ENCODE measurements at places on chromosomes 2 and 18.

DNA sequence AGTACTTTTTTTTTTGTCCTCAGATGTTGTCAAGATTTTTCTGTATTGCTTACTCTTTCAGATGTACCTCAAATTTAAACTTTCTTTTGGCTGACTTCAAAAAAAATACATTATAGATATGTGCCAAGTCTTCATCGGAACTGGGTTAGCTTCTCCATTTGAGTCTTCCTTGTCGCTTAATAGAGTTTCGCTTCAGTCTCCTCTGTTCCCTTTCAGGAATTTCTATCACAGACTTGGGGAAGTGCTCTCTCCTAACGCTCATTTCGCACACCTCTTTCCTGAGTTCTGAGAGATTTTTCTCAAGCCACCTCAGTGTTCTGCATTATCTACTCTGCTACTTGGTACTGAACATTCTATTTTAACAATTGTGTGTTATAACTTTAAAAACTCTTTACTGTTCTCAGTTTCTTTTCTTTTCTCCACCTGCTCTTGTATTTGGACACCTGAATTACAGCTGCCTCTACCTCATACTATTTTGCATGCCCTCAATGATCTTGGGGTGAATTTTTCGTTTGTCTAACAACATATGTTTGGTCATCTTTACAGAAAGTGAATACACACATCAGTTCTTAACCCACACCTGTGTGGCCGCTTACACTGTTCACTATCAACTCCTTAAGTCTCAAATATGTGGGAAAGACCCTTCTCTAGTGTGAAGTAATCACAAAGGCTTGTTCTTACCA, 16.5 kb downstream of the PTPN2 start:
- no peak for DNase-seq

GRCh38 chr2:224813578-224813977, 97.4 kb upstream of the CCDC195 start:
- no peak for DNase-seq

DNA sequence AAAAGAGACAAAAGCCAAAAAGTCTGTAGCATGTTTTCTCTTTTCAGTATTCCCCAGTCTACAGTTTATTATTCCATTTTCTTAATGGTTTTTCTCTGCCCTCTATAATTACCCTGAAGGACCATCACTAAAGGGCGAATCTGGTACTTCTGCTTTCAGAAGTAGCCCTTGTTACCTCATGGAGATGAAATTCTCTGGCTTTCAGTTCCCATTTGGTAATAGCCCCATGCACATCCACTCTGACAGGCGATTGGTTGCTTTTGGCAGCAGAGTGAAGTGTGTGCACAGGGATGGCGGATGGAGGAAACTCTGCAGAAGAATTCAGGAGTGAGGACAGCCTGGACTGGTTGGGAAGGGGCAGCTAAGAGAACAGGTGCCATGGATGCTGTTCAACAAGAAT, 66.3 kb upstream of the NABP1 start:
- no peak for DNase-seq

DNA sequence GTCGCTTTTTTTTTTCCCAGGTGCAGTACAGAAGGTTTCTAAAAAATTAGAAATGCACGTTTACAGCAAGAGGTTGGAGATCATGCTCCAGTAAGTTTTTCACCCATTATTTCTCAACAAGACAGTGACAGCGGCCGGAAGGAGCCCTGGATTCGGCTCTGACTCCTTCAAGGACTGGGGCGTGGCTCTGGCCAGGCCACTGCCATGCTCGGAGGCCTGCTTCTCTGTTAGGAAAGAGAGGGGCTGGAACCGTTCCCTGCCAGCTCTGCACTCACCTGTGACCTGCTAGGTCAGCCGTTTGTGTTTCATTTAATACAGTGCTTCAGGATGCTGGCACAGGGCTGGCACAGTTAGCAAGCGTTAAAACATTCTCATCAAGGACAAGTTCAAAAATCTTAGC, 6.7 kb upstream of the IAH1 start:
- no peak for DNase-seq

- no peak for DNase-seq
Observed at GRCh38 chr2:19319064-19319463, 39.4 kb downstream of the OSR1 start.

- DNase-seq, result no peak
Observed at GRCh38 chr18:63773551-63773950, 1.7 kb upstream of the SERPINB7 start.

GRCh38 chr2:170922634-170923494, 6.2 kb upstream of the GORASP2 start:
- no peak for DNase-seq

DNA sequence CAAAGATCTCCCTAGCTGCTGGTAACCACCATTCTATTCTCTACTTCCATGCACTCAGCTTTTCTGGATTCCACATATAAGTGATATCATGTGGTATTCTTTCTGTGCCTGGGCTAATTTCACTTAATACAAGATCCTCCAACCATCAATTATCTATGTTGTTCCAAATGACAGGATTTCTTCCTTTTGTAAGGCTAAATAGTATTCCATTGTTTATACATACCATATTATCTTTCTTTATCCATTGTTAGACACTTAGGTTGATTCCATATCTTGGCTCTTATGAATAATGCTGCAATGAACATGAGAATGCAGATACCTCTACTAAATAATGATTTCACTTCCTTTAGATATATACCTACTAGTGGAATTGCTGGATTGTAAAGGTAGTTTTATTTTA, 66.2 kb downstream of the ROCK2 start:
- no peak for DNase-seq

DNA sequence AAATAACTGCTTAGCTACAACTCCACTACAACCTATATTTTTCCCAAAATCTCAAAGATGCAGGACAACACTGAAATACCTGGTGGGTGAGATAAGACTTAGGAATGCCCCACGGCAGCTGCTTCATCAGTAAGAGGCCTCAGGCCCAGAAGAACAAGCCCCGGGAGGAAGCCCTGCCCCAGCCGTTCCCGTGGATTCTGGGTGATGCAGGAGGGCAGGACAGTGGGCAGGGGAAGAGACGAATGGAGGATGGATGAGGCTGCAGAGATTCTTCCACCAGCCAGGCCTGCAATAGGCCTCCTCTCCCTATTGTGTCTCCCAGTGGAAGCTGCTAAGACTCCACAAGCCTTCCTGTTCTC, 197.9 kb upstream of the HDAC4 start:
- DNase-seq, result peak; percentile 18

- no peak for DNase-seq
Observed at GRCh38 chr2:8019934-8020333, 661.9 kb upstream of the ID2 start.

- DNase-seq, result no peak
Observed at GRCh38 chr2:138432971-138433370, 68.6 kb upstream of the SPOPL start.

DNA sequence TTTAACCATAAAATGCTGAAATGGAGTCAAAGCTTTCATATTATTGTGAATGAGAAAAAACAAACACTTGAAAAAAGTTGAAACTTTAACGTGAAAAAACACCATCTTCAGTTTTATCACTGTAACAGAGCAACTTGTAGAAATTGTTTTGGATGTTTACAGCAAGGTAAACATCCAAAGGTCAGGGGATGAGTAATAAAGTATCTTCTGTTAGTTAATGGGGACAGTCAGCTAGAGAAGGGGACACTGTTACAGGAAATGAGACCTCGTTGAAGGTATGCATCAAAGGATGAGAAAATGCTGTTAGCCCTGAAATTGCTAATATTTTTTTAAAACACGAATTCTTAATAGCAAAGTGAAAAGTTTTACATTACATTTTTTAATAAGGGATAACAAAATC, 2.9 kb downstream of the RHBDD1 start:
- no peak for DNase-seq

DNA sequence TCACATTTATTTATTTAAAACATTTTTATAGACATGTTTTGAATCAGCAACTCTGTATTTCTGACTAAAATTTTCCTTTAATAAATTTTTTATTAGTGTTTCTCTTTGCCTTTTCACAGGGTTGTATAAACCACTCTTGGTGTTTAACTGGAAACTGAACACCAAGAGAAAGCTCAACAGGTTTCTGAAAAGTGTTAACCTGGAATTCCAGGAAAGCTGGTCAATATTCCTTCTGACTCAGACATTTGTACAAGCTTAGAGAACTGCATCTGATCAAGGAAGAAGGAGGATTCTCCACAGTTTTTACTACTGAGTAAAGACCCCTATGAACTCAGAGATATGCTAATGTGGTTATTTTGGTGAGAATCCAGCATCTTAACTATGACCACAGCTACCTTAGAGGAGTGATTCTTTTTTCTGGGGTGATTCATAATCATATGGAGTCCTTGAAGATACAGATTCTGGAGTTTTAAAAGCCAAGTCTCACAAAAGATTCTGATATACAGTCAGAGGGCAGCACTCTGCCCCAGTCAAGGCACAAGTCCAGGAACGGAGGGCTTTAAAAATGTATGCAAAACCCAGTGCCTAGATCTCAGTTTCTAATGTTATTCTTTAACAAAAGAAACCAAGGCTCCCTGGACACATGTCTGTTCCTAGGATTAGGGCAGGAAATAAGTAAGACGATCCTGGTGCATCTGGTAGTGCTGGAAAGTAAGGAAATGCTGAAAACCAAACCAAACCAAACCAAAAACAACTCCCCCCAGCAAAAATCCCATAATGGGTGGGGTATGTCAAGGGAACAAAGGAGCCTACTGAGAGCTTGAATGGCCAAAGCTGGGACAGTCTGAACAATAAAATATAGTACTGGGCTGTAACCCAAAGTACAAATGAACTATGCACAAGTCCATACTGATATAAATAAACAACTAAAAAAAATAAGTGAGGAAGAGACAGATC, 85.1 kb upstream of the FZD5 start:
- DNase-seq, result no peak

GRCh38 chr18:28127228-28127627, 49.7 kb downstream of the CDH2 start:
- DNase-seq, result no peak

DNA sequence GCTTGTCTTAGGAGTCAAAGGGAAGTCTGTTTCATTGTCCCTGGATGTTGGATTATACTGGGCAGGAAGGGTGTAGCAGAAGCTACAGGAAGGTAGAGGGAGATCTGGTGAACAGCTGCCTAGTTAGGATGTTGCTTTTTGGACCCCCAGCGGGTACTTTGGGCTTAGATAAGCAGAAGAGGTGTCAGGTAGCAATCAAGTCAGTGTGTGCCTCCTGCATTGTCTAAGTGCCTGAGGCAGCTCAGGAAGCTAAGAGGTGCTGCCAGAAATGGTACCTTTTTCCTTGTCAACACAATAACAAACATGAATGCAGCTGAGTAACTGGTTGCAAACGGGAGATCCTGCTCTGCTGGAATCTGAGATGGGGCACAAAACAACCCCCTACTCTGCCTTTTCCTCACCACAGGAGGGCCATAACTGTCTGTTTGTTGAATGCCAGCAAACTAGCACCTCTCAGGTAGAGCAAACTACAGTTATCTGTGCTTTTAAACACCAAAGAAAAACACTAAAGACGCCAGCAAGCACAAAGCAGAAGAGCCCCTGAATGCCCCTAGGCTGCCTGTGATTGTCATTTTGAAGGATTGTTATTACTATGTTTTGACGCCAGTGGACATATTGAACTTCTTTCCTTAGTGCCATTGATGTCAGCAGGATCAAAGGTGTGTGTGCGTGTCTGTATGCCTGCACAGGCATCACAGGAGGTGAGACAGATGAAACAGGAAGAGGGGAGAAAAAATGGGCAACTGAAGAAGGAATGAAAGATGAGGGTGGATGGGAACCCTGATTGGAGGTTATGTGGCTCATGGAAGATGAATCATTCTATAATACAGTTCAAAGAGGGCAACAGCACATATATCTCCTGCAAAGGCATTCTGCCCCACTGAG, 151.4 kb downstream of the ETAA1 start:
- no peak for DNase-seq

DNA sequence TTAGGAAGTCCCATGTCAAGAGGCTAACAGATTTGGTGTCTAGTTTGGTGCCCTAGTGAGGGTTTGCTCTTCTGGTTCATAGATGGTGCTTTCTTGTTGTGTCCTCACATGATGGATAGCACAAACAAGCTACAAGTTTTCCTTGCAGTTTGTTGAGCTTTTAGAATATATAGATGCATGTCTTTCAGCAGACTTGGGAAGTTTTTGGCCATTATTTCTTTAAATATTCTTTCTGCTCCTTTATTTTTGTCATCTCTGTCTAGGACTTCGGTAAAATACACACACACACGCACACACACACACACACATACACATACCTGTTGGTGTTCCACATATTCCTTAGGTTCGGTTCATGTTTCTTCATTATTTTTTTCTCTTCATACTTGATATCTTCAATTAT, 81.5 kb upstream of the TEX51 start:
- no peak for DNase-seq

DNA sequence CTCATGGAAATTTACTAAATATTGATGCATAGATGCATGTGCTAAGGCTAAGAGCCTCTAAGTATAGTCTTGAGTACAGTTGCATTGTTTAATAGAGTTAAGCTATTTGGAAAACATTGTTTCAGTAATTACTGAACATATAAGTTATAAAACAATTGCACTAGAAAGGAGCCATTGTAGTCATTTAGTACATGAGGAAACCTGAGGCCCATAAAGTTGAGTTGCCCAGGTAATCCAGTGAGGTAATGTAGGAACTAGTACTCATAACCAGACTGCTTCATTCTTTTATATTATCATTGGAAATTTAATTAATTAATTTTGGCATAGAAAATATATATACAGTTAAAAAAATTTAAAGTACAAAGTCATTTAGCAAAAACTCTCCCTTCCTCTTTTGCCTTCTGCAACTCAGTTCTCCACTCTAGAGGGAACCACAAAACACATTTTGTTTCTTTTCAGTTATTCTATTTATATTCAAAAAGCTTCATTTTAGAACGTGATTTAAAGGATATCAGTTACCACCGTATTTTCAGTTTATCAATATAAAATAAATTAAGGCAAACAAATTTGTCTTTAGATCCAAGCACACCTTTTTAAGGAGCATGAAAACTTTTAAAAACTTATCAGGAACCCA, 27.8 kb upstream of the TBR1 start:
- no peak for DNase-seq

- DNase-seq, result no peak
Observed at GRCh38 chr2:225534697-225535096, 135.2 kb downstream of the NYAP2 start.

- no peak for DNase-seq
Observed at GRCh38 chr2:241390301-241391206, 34.5 kb downstream of the FARP2 start.

DNA sequence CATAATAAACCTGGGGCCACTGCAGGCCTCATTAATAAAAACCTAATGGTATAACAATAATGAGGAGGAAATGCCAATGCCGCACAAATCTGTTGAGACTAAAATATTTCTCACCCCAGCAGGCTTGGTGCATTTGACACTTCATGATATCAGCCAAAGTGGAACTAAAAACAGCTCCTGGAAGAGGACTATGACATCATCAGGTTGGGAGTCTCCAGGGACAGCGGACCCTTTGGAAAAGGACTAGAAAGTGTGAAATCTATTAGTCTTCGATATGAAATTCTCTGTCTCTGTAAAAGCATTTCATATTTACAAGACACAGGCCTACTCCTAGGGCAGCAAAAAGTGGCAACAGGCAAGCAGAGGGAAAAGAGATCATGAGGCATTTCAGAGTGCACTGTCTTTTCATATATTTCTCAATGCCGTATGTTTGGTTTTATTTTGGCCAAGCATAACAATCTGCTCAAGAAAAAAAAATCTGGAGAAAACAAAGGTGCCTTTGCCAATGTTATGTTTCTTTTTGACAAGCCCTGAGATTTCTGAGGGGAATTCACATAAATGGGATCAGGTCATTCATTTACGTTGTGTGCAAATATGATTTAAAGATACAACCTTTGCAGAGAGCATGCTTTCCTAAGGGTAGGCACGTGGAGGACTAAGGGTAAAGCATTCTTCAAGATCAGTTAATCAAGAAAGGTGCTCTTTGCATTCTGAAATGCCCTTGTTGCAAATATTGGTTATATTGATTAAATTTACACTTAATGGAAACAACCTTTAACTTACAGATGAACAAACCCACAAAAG, 580.9 kb upstream of the TMEFF2 start:
- no peak for DNase-seq

All from psoas muscle (tissue), 8 donors.